ENCODE measurements at places on chromosomes 3 and 15. TPM values are rescaled to one million over a fixed set of nuclear protein-coding genes. Genes with fewer than 3 reads are reported as not detected.

P2RY12 gene
- not detected for polyA plus RNA-seq

PTH1R gene
- polyA plus RNA-seq, result 0.05 TPM

IL17RE gene
- 2.0 TPM for polyA plus RNA-seq

TMEM212 gene
- not detected for polyA plus RNA-seq

CSPG4 gene
- polyA plus RNA-seq, result 8.4 TPM

INAFM2 gene
- polyA plus RNA-seq, result 10.4 TPM

LRRC31 gene
- not detected for polyA plus RNA-seq

HHATL gene
- not detected for polyA plus RNA-seq

P2RY14 gene
- not detected for polyA plus RNA-seq

HIGD2B gene
- polyA plus RNA-seq, result not detected

CYP8B1 gene
- not detected for polyA plus RNA-seq

PFN2 gene
- 659 TPM for polyA plus RNA-seq

DNA sequence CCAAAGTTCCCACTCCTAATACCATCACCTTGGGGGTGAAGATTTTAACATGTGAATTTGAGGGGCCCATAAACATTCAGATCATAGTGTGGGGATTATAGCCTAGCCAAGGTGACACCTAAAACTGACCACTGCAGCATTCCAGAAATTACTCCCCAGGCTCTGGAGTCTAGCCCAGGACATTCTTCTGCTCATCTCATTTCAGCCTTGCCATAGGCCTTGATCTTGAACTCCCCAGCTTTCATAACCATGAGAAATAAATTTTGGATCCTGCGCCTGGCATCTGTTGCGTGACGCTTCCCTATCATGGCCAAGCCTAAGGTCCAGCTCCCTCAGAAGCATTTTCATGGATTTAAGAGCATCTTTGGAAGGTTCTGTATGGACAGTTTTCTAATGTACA, 502.9 kb upstream of the THBS1 start:
- DNase-seq, result no peak

DNA sequence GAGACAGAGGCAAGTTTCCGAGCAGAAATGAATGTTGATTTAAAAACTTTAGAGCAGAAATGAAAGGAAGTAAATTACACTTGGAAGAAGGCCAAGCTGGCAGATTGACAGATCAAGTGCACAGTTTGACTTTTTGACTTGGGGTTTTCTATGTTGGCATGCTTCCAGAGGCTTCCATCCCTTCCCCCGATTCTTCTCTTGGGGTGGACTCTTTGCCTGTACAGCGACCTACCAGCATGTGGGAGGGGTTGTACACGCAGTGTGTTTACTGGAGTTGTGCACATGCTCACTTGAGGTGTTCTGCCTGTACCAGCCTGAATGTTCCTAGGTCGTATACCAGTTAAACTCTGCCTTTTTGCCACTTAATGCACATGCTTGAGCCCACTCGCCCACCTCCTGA, 701.5 kb upstream of the GBE1 start:
- DNase-seq, result no peak

- DNase-seq, result no peak
Observed at GRCh38 chr15:64532521-64533315, 72.3 kb downstream of the ZNF609 start.

DNA sequence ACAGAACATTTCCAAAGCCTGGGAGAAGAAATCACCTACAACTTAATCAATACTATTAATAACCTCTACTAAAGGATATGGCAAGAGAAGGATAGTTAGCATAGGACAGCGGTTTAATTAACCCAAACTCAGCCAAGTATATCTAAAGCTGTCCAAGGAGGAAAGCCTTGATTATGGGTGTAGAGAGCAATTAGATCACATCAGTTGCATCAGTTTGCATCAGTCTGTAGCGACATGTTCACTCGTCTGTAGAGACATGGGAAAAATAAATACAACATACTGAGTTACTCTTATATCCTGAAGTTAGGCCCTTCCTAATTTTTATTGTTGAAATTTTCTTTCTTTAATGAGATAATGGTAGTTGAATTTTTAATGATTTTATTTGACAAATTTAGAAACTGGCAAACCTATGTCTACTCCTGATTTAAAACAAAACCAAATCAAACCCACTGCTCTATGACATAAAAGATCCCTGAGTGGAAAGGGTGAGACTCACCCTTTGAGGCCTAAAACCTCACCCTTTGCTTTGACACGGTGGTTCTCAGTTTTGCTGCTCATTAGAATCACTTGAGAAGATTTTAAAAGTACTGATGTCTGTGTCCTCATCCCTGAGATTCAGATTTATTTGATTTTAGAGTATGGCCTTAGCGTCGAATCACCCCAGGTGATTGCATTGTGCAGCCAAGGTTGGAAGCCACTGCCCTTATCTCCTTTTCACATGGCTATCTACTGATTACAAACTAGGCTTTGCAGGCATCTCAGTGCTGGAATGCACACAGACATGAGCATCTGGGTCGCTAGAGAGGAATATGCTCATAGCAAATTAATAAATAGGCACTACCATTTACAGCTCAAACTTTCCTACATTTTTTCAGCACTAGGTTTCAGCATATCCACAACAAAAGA, 2.8 kb upstream of the CLRN1 start:
- no peak for DNase-seq

GRCh38 chr3:137259089-137259488, 301.3 kb downstream of the IL20RB start:
- no peak for DNase-seq

GRCh38 chr3:123791417-123791816, 92.7 kb downstream of the MYLK start:
- peak; percentile 87 for DNase-seq

DNA sequence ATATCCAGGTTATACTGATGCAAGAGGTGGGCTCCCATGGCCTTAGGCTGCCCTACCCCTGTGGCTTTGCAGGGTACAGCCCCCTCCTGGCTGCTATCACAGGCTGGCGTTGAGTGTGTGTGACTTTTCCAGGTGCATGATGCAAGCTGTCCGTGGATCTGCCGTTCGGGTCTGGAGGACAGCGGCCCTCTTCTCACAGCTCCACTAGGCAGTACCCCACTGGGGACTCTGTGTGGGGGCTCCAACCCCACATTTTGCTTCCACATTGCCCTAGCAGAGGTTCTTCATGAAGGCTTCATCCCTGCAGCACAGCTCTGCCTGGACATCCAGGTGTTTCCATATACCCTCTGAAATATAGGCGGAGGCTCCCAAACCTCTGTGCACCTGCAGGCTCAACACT, 339.6 kb upstream of the ARL6 start:
- DNase-seq, result no peak

DNA sequence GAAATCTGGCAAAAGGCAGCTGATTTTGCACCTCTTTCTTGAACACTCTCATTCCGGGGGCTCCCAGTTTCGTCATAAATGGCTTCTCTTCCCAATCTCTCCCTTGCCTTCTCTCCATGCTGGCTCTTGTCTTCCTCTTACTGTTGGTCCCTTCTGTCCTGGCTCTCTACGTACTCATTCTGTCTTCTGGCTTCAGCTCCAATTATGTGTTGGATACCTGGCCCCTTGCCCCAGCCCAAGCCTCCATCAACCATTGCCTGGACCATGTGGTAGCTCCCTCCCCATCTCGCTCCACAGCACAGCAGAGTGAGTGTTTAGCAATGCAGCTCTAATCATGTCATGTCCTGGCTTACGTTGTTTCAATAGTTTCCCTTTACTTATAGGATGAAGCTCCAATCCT, 21.7 kb upstream of the KY start:
- no peak for DNase-seq

GRCh38 chr15:60381148-60381788, 16.5 kb downstream of the ANXA2 start:
- no peak for DNase-seq

- DNase-seq, result no peak
Observed at GRCh38 chr15:50653156-50653743, 33.3 kb downstream of the TRPM7 start.

- no peak for DNase-seq
Observed at GRCh38 chr15:29003840-29004233, 118.1 kb downstream of the APBA2 start.

DNA sequence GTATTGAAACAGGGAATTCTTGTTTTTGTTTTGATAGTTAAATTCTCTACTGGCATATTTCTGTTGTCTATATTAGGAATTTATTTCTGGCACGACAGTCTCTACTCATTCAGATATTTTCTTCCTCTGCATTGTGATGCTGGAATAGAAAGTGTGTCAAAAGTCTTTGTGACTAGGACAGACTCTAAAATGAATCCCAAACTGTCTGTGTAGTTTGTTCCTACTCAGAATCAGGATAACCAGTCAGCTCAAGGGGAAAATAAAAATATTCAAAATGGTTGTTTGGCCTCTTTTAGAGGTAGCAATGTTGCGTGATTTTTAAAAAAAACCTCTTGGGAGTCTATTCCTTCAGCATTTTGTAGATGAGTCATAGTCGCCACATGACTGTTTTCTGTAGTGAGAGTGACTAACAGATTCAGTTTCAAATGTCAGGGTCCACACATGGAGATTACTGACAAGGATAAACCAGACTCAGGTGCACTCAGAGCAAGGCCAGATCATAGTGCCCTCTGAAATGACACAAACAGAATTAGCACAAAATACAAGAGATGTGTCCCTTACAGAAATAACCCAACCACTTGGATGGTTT, 13.1 kb downstream of the SLC7A14 start:
- DNase-seq, result peak; percentile 30

- no peak for DNase-seq
Observed at GRCh38 chr3:59817511-59817910, 767.7 kb upstream of the CFAP20DC start.

GRCh38 chr3:25170021-25170420, 258.0 kb upstream of the RARB start:
- no peak for DNase-seq

- no peak for DNase-seq
Observed at GRCh38 chr3:42501321-42501680, 1.1 kb upstream of the VIPR1 start.

GRCh38 chr3:43379343-43379742, 93.0 kb downstream of the SNRK start:
- DNase-seq, result peak; percentile 27

- DNase-seq, result no peak
Observed at GRCh38 chr3:47022641-47023071, 43.2 kb downstream of the NBEAL2 start.

- no peak for DNase-seq
Observed at GRCh38 chr3:71051893-71052687, 531.4 kb downstream of the FOXP1 start.

- peak; percentile 74 for DNase-seq
Observed at GRCh38 chr3:23923786-23924185, 6.9 kb downstream of the RPL15 start.

- no peak for DNase-seq
Observed at GRCh38 chr15:68594533-68595259, 15.9 kb downstream of the CORO2B start.

DNA sequence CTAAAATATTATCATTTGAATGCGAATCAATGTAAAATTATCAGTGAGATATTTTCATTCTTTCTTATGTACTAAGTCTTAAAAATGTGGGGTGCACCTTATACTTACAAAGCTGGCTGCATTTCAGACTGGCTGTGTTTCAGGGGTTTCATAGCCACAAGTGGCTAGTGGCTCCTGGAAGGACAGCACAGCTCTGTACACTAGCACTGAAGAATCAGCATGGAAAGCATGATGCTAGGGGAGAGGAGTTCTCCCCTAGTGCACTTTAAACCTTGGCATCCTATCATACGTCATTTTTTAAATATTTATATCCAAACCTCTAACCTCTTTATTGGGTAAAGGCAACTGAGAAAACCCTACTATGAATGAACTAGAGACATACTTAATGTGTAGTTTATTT, 66.4 kb downstream of the ECT2 start:
- DNase-seq, result no peak

DNA sequence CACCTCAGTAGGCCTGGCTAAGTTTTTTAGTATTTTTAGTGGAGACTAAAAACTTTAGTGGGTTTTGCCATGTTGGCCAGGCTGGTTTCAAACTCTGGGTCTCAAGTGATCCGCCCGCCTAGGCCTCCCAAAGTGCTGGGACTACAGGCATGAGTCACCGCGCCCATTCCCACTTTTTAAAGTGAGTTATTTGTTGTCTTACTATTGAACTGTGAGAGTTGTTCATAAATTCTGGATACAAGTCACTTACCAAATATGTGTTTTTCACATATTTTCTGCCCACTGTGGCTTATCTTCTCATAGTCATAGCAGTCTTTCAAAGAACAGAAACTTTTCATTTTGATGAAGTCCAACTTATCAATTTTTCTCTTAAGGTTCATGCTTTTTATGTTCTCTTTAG, 29.9 kb upstream of the SPSB4 start:
- DNase-seq, result no peak

DNA sequence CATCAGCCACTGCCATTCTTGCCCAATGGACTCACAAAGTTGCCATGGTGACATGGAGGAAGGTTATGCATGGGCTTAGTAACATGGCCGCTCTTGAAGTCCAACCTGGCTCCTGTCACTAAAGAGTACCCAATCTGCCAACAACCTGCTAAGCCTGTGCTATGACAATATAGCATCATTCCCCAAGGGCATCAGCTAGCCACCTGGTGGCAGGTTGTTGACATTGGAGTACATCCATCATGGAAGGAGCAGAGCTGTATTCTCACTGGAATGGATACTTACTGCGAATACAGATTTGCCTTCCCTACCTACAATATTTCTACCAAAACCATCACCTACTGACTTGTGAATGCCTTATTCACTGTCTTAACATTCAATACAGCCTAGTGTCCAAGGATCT, 138.9 kb upstream of the RORA start:
- DNase-seq, result no peak
